ENCODE measurements at places on chromosomes 5 and 9. TPM values are rescaled to one million over a fixed set of nuclear protein-coding genes. Genes with fewer than 3 reads are reported as not detected.

The MYMK gene
- not detected for total RNA-seq

The PFN3 gene
- not detected for total RNA-seq

The KCNIP1 gene
- total RNA-seq: not detected

The ATP6V1G1 gene
- 146 TPM for total RNA-seq
